ENCODE measurements at places on chromosomes 16 and 17.

DNA sequence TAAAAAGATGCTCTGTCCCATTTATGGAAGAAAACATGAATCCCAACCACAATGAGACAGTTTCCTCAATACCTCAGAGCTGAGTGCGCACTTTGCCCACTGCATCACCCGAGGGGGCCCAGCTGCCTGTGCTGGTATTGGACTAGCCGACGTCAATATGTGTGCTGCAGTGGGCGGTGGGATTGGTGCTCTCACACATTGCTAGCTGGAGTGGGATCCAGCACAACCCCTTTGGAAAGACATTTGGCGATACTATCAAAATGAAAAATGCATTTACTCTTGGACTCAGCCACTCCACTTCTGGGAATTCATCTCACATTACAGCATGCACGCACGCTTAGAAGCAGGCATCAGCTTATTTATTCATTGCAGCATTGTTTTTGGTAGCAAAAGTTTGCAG lies 289.2 kb upstream of the FOXF1 start:
- DNase-seq: no peak

GRCh38 chr17:71460943-71461342 lies 659.9 kb upstream of the SOX9 start:
- peak; percentile 2 for DNase-seq

DNA sequence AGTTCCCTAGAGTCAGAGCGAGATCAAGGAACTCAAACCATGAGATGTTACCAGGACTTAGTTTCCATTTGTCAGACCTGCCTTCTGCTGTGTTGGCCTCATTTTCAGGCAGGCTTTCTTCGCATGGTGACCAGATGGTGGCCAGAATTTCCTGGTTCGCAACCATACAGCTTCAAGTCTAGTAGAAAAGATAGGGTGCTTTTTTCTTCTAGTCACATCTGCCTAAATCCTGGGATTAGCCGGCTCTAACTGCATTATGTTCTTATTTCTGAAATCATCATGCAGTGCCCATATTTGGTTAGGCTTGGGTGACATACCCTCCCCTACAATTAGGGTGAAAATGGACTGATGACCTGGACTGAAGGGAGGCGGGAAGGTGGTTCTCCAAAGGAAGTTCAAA lies 131.5 kb downstream of the SHISA9 start:
- DNase-seq: no peak

DNA sequence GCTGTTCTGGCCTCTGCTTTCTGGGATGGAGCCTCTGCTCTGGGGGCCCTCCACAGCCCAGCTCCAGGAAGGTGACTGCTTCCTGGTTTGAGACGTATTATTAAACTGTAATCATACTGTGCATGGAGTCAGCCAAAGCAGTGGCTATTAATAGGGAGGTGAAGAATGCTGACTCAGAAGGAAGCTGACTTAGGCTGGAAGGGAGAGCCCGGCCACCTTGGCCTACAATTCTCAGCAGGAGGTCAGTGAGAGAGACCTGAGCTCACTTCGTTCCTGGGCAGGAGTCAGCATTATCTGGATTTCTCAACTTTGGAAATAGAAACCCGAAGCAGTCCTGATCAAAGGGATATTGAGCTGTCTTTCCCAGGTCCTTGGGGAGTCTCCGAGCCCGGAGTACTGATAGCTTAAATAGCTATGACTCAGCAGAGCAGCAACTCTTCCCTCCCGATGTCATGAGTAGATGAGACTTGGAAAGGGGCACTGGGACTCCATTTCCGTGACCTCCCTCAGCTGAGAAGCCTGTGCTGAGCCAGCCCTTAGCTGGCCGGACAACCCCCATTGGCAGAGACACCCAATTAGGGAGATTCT lies 91.8 kb downstream of the YPEL2 start:
- DNase-seq: no peak

DNA sequence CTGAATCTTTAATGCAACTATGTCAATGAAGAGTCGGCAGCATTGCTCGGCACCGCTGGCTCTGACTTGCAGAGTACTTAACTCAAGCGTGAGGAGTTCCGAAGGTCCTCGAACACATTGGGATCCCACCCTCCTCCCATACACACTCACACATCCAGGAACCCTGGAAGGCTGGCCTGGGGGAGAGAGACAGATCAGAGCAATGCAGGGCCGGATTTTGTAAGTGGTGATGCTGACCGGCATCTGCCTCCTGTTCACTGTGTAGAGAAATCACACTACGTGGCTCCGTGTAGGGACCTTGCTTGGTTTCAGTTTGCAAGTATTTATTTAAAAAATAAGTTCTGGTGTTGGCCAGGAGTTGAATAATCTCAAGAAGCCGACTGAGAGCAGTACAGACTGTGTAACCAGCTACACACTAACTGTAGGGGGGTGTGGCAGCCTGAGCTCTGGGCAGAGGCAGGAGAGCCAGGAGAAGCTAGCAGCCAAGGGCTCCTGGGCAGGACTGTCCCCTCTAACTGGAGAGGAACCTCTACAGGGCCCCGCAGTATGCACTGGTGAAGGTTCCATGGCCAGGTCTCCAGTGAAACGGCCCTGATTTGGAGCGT lies 190.2 kb upstream of the TNRC6C start:
- no peak for DNase-seq

DNA sequence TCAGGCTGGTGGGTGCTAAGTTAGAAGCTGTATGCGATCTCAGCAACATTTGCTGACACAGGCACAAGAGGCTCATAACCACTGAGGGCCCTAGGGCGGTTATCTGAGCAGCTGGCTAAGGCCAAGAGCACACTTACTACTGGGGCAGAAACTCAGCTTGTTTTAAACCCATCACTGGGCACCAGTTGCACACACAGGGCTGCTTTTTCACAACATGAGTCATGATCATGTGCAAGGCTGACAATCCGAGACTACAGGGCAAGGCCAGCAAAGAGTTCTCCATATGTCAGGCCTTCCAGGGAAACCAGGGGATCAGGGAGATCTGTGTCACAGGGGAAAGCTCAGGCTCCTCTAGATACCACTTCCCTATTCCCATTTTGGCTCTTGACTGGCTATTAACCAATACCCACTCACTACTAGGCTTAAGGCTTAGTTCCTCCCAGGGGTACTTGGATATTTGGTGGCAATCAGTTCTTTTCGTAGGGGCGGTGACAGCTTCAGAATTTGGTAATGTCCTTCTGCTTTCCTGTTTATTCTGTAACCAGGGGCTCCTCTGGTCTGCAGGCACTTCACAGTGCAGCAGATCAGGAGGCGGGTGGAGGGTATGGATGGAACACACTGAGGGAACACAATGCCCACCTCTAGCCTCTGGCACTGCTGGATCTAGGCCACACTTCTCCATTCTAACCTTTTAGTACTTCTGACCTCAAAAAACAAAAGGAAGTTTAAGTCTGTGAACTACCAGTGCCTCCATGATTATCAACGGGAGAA lies 44.9 kb upstream of the ERN1 start:
- no peak for DNase-seq

- no peak for DNase-seq
These were observed 54.9 kb upstream of the MYH10 start for GRCh38 chr17:8685381-8685780.

GRCh38 chr17:31738996-31739699 lies 119.9 kb downstream of the COPRS start:
- DNase-seq: no peak

- DNase-seq: no peak
These were observed 132.0 kb downstream of the C16orf78 start for GRCh38 chr16:49505556-49505955.

DNA sequence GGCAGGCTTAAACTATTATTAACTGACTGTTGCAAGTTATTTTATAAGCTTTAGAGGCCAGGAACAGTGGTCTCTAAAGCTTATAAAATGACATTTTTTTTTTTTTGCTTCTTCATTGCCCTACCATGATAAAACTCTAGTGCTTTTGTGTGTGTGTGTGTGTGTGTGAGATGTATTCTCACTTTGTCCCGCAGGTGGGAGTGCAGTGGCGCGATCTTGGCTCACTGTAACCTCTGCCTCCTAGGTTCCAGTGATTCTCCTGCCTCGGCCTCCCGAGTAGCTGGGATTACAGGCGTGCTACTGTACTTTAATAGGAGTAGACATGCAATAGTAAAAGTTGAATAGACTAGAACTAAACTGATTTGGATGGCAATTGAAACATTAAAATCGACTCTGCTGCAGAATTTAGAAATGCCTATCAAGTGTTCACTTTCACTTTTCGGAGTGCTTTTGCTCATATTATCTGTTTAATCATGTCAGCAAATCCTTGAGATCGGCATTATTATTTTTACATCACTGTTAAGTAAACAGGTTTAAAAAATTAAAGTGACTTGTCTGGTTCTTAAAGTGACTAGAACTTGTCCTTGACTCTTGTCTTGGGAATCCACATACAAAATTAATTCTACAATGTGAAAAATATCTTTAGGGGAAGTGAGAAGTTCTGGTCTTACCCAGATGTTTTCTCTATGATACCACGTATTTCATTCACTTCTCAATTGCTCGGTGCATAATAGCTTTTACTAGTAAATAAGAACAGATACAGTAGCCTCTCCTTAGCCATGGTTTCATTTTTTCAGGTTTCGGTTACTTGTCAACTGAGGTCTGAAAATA lies 8.4 kb upstream of the PCTP start:
- DNase-seq: no peak

DNA sequence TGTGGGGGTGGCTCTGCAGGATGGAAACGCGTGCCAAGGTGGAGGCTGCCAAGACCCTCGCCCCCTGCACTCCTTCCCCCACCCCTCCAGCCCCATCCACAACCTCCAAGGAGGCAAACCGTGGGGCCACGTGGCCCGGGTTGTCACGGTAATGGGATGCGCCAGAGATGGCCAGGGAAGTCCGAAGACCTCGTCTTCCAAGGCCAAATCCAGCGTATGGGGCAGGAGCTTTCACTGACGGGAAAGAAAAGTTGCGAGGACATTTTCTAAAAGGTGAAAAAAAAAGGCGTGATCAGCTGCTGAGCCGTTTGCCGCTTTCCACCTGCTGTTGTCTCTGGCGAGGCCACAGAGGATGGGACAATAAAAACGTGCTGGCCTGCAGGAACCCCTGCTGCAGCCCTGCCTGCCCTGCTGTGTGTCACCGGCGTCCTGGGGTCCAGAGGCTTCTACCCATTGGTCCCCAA lies 28.3 kb upstream of the GSE1 start:
- no peak for DNase-seq

DNA sequence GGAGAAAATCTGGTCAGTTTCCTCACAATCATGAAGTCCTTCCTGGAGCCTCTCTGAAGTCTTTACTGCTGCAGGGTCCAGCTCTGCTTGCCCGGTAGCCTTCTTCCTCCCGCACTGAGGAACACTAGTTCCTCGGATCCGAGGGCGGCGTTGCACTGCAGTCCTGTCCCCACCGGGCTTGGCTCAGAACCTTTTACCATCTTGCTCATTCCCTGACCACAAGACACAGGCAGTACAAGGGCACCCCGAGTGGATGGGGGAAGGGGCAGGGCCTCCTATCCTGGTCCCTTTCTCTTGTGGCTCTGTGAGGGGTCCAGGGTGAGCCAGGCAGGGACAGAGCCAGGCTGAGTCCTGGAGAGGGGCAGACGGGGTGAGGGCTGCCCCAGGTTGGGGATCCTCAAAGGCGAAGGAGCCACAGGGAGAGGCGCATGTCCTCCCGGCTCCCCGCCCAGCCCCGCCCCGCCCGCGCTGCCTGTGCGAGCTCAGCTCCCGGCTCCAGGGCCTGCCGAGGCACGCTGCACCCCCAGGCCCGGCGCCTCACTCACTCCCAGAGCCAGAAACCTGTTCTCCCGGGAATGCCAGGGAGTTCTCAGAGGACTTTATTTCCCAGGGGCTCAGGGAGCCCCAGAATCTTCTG lies 1.5 kb downstream of the FOXN1 start:
- DNase-seq: no peak

DNA sequence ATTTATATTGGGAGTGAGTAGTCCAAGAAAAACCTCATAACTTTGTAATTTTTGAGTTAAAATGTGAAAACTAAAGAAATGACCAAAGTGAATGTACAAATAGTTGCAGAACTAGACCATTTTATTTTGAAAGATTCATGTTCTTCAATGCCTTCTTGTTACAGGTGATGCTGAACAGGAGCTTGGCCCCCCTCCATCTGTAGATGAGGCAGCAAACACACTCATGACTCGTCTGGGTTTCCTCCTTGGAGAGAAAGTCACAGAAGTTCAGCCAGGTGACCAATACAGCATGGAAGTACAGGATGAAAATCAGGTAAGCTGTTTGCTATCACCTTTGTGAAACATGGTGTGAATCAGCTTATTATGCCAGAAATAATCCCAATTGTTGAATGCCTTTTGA lies 227.8 kb downstream of the TANC2 start:
- no peak for DNase-seq

DNA sequence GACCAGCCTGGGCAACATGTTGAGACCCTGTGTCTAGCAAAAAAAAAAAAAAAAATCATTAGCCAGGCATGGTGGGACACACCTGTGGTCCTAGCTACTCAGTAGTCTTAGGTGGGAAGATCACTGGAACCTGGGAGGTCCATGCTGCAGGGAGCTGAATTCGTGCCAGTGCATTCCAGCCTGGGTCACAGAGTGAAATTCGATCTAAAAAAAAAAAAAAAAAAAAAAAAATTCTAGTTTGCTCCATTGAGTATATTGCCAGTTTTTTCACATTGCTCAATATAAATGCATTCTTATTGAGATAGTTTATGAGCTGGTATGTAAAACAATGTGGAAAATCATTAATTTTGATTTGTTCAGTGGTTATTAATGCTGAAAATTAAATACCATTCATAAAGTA lies 52.0 kb downstream of the ABHD15 start:
- DNase-seq: no peak

DNA sequence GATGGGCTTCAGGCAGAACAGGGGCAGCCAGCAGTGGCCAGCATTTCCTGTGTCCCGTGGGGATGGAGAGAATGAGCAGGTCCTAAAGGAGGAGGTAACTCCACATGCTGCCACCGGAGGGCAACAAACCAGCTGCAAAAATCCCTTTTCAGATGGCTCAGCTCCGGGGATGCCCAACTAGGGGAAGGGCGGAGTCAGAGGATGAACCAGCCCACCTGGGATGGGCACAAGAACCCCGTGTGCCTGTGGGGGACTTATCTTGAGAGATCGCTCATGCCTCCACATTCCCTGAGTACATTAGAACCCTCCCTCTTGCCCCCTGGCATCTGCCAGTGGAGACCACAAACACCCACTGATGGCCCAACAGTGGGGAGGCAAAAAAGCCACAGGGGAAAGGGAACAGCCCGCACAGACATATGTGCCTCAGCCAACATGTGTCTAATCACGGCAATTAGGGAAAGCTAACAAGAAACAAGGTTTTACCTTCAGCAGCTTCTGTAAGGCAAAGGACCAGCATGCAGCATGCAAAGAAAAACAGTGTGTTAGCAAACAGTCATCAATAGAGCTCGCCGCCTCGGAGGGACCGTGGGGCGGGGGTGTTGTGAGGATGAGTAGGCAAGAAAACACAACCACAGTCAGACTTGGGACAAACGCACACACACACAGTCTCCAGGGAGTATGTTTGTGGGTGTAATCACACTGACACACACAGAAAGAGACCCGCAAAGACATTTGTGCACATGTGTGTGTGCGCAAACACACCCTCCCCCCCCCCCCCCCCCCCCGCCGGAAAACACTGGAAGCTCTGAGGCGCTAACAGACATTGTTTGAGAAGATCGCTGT lies 64.0 kb downstream of the MYO18A start:
- DNase-seq: peak; percentile 77
